ENCODE measurements at places on chromosomes 1 and 21. TPM values are rescaled to one million over a fixed set of nuclear protein-coding genes. Genes with fewer than 3 reads are reported as not detected.
A peak's percentile ranks its signal among the peaks of the same experiment; 100 is the strongest.

GRCh38 chr1:159803956-159804689 lies 2.0 kb downstream of the FCRL6 start:
- H3K36me3 ChIP-seq, result peaks cover 2% of the 10 kb centered on the region
- no peaks in the 10 kb centered on the region for H3K27me3 ChIP-seq
- peaks cover 17% of the 10 kb centered on the region for H3K4me1 ChIP-seq
- H3K27ac ChIP-seq, result no peak overlapping the region

DCDC2B gene
- polyA plus RNA-seq, result 3.1 TPM

GRCh38 chr1:70072231-70072751 lies 133.1 kb downstream of the LRRC40 start:
- H3K36me3 ChIP-seq, result no peaks in the 10 kb centered on the region
- no peaks in the 10 kb centered on the region for H3K27me3 ChIP-seq
- no peak overlapping the region for H3K4me3 ChIP-seq
- H3K27ac ChIP-seq, result no peak overlapping the region

GRCh38 chr1:23558140-23558871 lies 995 bp downstream of the ID3 start:
- peak overlapping the region; percentile 89 for H3K4me3 ChIP-seq
- H3K27me3 ChIP-seq, result no peaks in the 10 kb centered on the region
- H3K4me1 ChIP-seq, result peaks cover 57% of the 10 kb centered on the region
- H3K36me3 ChIP-seq, result no peaks in the 10 kb centered on the region
- peak overlapping the region; percentile 95 for H3K27ac ChIP-seq
- DNase-seq, result peak; percentile 75

GRCh38 chr21:46061950-46062349 lies 36.0 kb upstream of the COL6A2 start:
- peaks cover 13% of the 10 kb centered on the region for H3K4me1 ChIP-seq
- H3K27me3 ChIP-seq, result peaks cover 76% of the 10 kb centered on the region
- H3K4me3 ChIP-seq, result no peak overlapping the region
- DNase-seq, result peak; percentile 10
- no peaks in the 10 kb centered on the region for H3K36me3 ChIP-seq

Data from left lung (tissue), 14 donors.